ENCODE measurements at places on chromosomes 5 and 9. TPM values are rescaled to one million over a fixed set of nuclear protein-coding genes. Genes with fewer than 3 reads are reported as not detected.

FAM78A gene
- 14.8 TPM for total RNA-seq

ABHD17B gene
- 14.3 TPM for total RNA-seq

DNA sequence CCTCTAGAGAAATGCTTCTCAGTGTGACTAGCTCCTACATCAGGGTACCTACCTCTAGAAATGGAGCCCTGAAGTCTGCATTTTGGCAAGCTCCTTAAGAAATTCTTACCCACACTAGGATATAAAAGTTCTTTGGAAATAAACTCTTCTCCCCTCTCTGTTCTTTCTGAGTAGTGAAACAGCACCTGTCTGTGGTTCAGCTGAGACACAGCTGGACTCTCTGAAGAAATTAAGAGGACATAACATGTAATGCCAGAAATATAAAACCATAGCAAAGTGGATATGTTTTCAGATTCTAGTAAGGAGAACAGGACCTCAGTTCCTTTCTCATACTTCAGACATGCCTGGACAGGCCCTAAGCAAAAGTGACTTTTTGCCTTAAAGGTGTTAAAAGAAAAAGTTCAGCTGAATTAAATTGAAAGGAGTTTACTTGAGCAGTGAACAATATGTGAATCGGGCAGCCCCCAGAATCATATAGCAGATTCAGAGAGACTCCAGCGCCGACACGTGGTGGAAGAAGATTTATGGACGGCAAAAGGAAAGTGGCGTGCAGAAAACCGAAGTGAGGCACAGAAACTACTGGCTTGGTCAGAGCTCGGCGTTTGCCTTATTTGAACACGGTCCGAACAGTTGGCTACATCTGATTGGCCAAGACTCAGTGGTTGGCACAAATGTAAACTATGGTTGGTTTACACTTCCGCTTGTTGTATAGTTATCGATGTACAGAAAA, 64.5 kb downstream of the PRKACG start:
- no peak for DNase-seq

HRH2 gene
- total RNA-seq = 8.2 TPM

FOXI1 gene
- total RNA-seq = not detected

DNA sequence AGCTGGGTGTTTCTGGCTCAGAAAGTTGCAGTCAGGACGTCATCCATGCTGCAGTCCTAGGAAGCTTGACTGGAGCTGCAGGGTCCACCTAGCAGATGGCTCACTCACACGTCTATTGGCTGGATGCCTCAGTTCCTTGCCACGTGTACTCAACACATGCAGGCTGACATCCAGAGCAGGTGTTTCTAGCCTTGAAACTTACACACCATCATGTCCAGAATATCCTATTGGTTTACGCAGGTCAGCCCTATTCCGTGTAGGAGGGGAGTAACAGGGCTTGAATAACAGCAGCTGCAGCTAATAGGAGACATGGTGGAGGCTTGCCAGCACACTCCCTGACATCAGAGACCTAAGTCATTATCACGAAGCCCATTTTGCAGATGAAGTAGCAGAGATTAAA, 473.5 kb downstream of the ACTL7B start:
- DNase-seq = no peak

DNA sequence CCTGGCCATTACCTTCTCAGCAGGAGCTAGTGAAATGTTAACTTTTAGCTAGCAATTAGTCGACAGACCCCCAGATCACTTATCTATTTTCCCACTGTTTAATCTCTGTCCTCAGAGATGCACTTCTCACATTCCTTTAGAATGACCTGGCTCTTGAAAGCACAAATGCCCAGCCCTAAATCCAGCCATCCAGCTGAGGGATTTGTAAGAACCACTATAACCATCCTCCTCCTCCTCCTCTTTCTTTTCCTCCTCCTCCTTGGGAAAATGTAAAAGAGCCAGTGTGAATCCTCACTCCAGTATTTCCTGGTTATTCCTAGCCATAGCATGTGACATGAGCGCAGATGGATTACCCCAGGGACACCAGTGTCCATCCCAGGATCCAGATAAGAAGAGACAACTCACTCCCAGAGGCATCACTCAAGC, 124.3 kb downstream of the ENC1 start:
- DNase-seq = no peak

GRCh38 chr9:112921549-112921948, 30.9 kb upstream of the SLC46A2 start:
- DNase-seq = no peak

DNA sequence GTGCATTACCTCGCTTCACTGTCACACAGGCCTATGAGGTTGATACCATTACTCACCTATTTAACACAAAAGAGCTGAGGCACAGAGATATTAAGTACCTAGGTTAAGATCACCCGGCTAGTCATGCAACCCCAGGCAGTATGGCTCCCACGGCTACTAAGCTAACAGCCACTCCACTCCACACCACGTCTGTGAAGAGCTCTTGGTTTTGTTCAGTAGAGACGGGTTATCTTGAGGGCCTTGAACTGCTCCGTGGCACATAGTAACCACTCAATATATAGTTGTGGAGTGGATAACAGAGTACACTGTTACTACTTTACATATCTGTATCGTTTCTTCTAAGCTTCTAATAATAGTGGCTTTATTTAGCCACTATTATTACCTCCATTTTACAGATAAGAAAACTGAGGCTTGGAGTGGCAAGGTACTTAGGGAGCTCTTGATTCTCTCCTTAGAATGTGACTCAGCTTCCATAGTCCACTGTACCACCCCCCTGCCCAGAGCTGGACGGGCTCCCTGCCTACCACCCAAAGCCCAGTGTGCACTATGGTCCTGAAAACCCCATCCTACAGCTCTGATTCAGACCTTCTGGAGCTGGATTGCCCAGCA, 1.0 kb upstream of the CORO2A start:
- no peak for DNase-seq

DNA sequence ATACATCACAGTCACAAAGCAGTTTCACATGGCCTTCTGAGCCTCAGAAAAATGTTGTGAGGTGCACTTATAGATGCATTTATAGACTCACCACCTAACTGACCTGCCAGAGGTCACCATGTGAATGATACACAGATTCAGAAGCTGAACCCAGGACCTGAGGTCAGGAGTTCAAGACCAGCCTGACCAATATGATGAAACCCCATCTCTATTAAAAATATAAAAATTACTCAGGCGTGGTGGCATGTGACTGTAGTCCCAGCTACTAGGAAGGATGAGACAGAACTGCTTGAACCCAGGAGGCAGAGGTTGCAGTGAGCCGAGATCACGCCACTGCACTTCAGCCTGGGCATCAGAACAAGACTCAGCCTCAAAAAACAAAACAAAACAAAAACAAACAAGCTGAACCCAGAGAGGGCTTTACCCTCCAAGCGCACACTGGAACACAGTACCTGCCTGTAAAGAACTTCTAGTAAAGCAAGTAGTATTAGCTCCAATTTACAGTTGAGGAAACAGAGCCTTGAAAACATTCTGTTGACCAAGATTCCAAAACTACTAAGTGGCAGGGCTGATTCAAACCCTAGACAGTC, 16.3 kb downstream of the ECPAS start:
- DNase-seq = no peak

DNA sequence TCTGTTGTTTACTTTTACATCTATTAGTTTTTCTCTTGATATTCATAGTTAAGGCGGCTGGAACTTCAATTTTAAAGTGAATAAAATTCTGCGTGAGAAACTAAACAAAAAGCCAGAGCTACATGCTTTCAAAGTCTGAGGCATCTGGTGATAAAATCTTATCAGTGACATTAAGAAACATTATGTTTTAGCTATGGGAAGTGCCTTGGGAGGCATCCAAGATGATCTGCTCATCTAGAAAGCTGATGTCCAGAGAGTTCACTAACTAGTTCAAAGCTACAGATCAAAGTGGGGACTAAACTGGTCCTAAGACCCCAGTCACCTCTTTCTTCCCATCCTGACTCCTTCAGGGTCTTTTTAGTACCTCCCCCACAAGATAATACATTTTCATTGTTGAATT, 37.2 kb downstream of the MRPS27 start:
- no peak for DNase-seq

- no peak for DNase-seq
These were observed 664.8 kb upstream of the ZNF608 start for GRCh38 chr5:125411071-125411743.

DNA sequence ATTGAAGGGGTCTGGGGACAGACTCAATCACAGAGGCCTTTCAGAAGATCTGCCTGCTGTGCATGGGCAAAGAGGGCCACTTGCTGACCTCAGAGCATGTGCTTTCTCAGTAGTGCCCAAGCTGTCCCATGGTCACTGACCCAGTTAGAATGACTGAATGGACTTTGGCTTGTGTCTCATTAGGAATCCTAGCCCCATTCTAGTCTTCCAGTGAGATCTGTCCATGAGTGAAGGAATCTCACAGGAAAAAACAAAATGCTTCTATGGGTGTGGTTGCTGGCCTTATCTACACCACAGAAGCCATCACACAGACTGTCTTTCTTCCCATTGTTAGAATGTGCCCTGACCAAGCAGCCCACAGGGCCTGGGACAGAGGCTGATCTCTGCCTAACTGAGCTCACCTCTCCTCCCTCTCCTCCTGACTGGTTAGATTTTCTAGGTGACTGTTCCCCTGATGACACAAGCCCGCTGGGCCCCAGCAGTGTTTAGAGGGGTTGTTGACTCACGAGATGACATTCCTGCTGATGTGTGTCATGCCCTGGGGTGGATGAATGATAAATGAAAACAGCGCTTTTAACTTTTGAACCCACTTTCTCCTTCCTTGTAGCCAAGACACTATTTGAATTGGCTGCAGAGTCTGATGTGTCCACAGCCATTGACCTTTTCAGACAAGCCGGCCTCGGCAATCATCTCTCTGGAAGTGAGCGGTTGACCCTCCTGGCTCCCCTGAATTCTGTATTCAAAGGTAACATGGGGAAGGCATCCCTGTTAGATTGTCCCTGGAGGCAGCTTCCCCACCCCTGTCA, 24.8 kb downstream of the TGFBI start:
- no peak for DNase-seq

GRCh38 chr9:98763986-98764745, 32.2 kb downstream of the ANKS6 start:
- no peak for DNase-seq

GRCh38 chr9:83588256-83588655, 34.7 kb upstream of the IDNK start:
- no peak for DNase-seq

DNA sequence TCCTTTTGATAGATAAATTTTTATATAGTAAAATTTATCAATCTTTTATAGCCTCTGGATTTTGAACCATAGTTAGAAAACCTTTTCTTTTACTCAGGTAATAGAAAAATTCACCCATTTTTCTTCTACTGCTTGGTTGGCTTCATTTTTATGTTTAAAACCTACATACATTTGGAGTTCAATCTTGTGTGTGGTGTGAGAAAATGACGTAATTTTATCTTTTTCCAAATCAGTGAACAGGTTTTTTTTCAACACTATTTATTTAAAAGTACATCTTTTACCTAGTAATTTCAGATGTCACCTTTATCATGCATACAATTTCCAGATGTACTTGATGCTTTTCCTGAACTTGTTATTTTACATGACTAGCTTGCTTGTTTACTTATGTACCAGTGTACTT, 200.2 kb downstream of the TRIM36 start:
- no peak for DNase-seq

OR1J2 gene
- total RNA-seq = not detected

SYNPO gene
- 151 TPM for total RNA-seq

SLC45A2 gene
- not detected for total RNA-seq

ARSI gene
- total RNA-seq = 4.0 TPM

DNA sequence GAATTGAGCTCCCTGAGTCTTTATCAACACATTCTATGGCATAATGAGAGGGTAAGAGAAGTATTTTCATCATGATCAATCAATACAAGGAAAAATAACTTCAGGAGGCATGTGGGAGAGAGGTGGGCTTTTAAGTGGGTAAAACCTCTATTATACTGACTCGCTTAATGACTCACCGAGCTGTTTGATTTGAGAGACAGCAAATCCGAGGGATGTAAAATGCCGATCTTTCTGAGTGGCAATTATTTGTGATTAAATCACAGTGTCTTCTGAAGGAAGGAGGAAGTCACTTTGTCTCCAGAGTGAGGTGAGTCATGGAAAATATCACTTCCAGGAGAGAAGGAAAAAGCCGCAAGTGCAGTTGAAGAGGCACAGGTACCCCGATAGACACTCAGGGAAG, 320.4 kb downstream of the DRD1 start:
- DNase-seq = no peak

DNA sequence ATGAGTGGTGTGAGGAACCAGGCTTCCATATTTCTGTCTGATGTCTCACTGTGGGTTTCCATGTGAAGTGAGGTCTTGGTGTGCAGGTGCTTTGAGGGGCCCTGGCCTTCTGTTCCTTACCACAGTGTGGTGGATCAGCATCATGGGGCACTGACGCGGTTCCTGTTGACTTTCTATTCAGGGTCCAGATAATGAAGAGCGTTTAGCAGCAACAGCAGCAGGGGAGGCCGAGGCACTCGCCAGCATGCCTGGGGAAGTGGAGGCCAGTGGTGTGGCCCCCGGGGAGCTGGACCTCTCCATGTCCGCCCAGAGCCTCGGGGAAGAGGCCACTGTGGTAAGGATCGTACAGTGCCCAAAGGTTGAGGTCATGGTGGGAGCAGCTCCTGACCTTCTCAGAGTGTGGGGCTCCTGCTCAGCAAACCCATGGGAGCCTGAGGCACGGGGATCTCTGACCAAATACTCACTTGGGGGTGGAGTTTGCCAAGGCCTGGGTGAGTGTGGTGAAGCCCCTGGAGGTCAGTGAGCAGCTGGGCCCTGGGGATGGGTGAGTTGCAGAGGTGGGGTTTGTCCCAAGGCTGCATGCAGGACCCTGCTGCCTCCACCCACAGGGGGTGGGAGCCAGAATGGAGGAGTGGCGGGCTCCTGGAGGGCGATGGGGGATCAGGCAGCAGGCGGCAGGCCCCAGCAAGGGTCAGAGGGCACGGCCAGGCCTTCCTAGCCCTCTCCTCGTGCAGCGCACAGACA, 61.2 kb downstream of the COL15A1 start:
- no peak for DNase-seq

DNA sequence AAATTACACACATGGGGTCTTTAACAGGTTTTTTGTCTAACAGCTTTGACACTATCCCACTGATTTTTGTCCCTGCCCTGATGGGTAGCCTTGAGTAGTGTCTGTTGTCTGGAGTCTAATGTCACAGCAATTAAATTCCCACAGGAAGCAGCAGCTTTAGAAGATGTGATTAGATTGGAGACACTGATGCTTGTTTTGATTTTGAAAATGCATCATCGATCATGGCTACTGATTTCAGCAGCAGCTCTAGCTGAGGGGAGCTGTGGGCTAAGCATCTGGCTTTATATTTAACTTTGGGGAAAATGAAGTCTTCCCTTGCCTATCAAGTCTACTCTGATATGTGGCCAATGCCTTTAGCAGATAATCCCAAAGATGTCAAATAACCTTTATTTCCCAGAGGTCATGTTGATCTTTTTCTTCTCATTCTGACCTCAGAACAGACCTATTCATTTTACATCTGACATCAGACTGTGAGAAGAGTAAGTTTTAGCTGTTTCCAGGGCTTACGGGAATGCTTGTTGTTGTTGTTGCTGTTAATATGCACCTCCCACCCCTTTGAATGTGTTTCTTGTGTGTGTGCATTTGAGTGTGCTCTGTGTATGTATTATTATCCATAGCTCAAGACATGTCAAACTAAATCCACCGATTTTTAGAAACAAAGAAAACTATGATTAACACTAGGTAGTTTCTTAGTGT, 704.9 kb upstream of the NUDT12 start:
- no peak for DNase-seq
